ENCODE measurements at places on chromosomes 12 and 14.

DNA sequence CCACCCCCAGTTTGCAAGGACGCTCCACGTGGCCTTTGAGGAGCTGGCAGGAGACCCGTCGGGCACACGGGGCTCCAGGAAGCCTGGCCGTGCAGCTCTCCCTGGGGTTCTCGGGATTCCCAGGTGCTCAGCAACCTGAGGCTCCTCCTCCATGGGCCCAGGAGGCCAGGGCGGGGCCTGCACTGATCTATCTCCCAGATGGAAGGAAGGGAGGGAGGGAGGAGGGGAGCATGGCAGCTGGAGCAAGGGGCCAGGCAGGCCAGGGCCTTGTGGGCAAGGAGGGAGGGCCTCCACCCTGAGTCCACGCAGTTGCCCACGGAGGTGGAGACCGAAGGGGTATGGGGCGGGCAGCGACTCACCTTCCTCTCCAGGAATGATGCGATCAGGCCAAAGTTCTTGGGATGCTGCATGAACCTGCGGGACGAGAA, 127.3 kb downstream of the RFLNA start:
- DNase-seq, result no peak

GRCh38 chr14:71444030-71444822, 488.0 kb upstream of the RGS6 start:
- DNase-seq, result no peak

- DNase-seq, result no peak
Observed at GRCh38 chr14:49857427-49858003, 4.9 kb upstream of the NEMF start.

- no peak for DNase-seq
Observed at GRCh38 chr12:67910360-67911274, 78.6 kb upstream of the IFNG-AS1 start.

GRCh38 chr12:88578276-88579160, 1.8 kb downstream of the KITLG start:
- DNase-seq, result peak; percentile 63

GRCh38 chr12:29164477-29165393, 15.7 kb downstream of the FAR2 start:
- no peak for DNase-seq

- no peak for DNase-seq
Observed at GRCh38 chr14:104403421-104404220, 175.9 kb upstream of the C14orf180 start.

DNA sequence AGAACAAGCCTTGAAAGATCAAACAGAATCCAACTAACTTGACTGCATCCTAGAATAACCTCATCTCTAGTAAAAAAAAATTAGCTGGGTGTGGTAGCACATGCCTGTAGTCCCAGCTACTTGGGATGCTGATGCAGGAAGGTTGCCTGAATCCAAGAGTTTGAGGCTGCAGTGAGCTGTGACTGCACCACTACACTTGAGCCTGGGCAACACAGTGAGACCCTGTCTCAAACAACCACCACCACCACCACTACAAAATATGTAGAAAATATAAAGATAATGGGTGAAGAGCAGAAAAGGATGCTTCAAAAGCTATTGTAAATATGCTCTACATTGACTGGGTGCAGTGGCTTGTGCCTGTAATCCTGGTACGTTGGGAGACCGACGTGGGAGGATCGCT, 27.3 kb downstream of the SUPT16H start:
- no peak for DNase-seq

DNA sequence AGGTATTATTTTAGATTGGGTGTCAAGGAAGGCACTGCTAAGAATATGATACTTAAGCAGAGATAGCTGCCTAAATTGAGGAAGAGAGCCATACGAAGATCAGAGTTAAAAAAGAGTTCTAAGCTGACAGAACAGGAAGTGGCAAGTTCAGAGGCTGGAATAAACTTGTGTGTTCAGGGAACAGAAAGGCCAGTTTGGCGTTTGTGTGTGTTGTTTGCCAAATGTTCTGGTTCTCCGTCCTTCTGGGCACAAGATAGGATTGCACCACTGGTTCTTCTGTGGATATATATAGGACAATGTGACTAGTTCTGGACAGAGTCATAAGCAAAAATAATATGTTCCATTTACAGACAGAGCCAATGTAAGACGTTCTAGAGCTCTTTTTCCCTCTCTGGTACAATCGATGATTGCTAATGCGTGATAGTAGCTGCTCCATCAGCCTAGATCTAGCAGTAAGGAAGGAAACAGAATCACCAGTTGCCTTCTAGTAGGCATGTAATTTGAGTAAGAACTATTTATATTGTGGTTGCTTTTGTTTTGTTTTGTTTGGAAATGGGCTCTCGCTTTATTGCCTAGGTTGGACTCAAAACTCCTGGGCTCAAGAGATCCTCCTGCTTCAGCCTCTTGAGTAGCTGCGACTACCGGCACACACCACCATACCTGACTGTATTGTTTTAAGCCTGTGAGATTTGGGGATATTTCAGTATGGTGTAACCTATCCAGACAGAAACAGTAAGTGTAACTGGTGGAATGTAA, 7.4 kb downstream of the BBS10 start:
- DNase-seq, result no peak

DNA sequence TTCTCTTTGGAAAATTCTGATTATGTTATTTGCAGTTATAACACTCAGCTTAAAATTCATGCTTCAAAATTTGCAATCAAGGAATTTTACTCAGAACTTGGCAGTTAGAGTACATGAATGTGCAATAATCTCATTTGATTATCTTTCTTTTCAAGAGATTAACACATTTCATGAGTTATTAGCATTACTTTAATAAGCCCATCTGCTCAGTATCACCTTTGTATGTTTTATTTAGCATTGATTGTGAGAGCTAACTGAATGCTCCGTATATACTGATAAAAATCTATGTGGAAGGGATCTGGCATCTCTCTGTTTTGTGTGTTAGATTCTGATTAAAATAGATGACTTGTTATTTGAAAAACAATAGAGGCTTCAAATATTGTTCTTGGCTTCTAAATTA, 55.6 kb upstream of the CPNE8 start:
- DNase-seq, result no peak

DNA sequence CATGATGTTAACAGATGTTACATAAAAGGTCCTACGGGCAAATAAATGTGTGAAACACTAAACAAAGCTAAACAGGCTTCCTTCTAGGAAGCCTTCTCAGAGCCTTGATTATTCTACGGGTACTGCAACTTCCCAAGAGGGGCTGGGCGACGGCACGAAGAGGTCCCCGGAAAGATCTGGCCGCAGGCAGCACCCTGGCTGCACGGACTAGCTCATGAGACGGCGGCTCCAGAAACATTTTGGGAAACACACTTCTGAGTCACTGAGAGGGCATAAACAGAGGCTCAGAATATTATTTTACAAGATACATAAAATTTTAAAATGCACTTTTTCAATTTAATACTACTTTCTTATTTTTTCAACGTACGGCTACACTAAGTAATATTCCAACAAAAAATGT, 19.4 kb downstream of the STX2 start:
- DNase-seq, result no peak

- DNase-seq, result no peak
Observed at GRCh38 chr14:81555684-81556083, 22.0 kb upstream of the SEL1L start.

GRCh38 chr12:56628671-56629458, 1.3 kb downstream of the BAZ2A start:
- peak; percentile 6 for DNase-seq

GRCh38 chr12:6161124-6161882, 36.8 kb upstream of the VWF start:
- DNase-seq, result no peak

Data from NCI-H2227 treated with DMSO at 0.1 percent for 48 hours (cell line).